ENCODE measurements at places on chromosomes 2 and 18.

GRCh38 chr2:186718903-186719302, 25.0 kb downstream of the FAM171B start:
- DNase-seq: no peak

DNA sequence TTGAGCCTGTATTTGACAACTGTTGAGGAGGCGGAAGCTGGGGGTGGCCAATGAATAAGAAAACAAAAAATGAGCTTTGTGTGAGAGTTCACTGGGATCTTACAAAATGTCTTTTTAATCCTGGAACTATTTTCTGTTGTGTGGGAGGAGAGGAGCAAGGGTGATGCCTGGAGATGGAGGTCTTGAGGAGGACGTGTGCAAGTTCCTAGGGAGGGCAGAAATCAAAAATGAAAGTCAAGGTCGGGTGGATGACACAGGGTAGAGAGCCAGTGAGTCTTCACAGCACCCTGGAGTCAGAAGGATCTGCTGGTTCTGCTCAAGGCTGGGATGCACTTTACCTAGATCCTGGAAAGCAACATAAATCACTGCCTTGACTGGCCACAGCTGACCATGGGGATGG, 180.3 kb upstream of the PKDCC start:
- DNase-seq: no peak

- no peak for DNase-seq
Measured at GRCh38 chr2:11701751-11702301, 31.8 kb upstream of the NTSR2 start.

- no peak for DNase-seq
Measured at GRCh38 chr18:50819027-50819727, 639 bp downstream of the MRO start.

- DNase-seq: no peak
Measured at GRCh38 chr2:205781244-205781931, 99.1 kb downstream of the NRP2 start.

DNA sequence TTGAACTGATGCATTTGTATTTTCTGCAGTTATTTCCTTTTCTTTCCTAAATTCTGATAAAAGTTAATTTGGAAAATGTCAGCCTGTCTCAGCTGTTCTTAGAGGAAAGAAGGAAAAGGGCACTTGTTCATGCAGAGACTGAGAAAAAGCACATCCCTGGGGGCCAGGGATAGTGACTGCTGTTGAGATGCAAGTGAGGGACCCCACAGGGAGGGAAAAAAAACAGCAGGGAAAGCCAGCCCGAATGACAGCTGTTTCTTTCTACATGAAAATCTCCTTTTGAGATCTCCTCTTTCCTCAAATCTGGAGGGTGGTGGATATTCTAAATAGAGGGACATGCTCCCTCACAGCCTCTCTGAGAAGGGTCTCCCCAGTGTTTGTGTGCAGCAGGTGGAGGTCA, 14.0 kb upstream of the MTA3 start:
- no peak for DNase-seq

All from GM04503 (cell line).